Right lobe of liver (tissue), 6 donors: ENCODE measurements at places on chromosomes 1 and 21. TPM values are rescaled to one million over a fixed set of nuclear protein-coding genes. Genes with fewer than 3 reads are reported as not detected.

- H3K4me3 ChIP-seq, result no peak overlapping the region
- H3K36me3 ChIP-seq, result no peaks in the 10 kb centered on the region
These were observed 126.5 kb downstream of the CRYAA start for GRCh38 chr21:43295066-43295958.

GRCh38 chr1:94154989-94155388 lies 34.0 kb upstream of the ABCA4 start:
- no peaks in the 10 kb centered on the region for H3K27me3 ChIP-seq
- no peaks in the 10 kb centered on the region for H3K4me1 ChIP-seq
- no peak for DNase-seq
- H3K27ac ChIP-seq, result no peak overlapping the region
- H3K36me3 ChIP-seq, result no peaks in the 10 kb centered on the region

GRCh38 chr1:241266121-241266520 lies 90.9 kb downstream of the RGS7 start:
- no peak overlapping the region for H3K4me3 ChIP-seq
- H3K27ac ChIP-seq, result no peak overlapping the region
- no peaks in the 10 kb centered on the region for H3K36me3 ChIP-seq
- no peaks in the 10 kb centered on the region for H3K27me3 ChIP-seq

- H3K4me1 ChIP-seq, result peaks cover 7% of the 10 kb centered on the region
- no peaks in the 10 kb centered on the region for H3K27me3 ChIP-seq
- no peaks in the 10 kb centered on the region for H3K36me3 ChIP-seq
- no peak for DNase-seq
- H3K4me3 ChIP-seq, result no peak overlapping the region
- H3K27ac ChIP-seq, result no peak overlapping the region
These were observed 15.7 kb upstream of the UMODL1 start for GRCh38 chr21:42055425-42055824.

DNA sequence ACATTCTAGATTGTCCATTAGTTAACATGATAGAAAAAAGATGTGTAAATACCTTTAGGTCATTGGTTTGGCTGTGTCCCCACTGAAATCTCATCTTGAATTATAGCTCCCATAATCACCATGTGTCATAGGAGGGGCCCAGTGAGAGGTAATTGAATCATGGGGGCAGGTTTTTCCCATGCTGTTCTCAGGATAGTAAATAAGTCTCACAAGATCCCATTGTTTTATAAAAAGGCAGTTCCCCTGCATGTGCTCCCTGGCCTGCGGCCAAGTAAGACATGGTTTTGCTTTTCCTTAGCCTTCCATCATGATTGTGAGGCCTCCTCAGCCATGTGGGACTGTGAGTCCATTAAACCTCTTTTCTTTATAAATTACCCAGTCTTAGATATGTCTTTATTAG lies 32.5 kb upstream of the SLC44A5 start:
- no peaks in the 10 kb centered on the region for H3K27me3 ChIP-seq
- no peak overlapping the region for H3K4me3 ChIP-seq
- H3K36me3 ChIP-seq, result no peaks in the 10 kb centered on the region
- H3K27ac ChIP-seq, result no peak overlapping the region

GRCh38 chr1:161267321-161267720 lies 8.8 kb downstream of the PCP4L1 start:
- H3K27me3 ChIP-seq, result no peaks in the 10 kb centered on the region
- H3K27ac ChIP-seq, result no peak overlapping the region

DNA sequence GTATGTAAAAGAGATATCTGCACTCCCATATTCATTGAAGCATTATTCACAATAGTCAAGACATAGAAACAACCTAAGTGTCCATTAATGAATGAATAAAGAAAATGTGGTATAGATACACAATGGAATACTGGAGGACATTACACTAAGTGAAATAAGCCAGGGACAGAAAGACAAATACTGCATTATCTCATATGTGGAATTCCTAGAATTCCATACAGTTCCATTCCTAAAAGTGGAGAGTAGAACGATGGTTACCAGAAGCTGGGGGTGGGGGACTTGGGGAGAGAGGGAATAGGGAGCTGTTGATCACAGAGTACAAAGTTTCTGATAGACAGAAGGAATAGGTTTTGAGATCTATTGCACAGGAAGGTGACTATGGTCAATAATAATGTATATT lies 7.4 kb downstream of the TMED5 start:
- no peaks in the 10 kb centered on the region for H3K27me3 ChIP-seq
- no peak for DNase-seq
- no peak overlapping the region for H3K27ac ChIP-seq
- no peak overlapping the region for H3K4me3 ChIP-seq
- no peaks in the 10 kb centered on the region for H3K36me3 ChIP-seq

DNA sequence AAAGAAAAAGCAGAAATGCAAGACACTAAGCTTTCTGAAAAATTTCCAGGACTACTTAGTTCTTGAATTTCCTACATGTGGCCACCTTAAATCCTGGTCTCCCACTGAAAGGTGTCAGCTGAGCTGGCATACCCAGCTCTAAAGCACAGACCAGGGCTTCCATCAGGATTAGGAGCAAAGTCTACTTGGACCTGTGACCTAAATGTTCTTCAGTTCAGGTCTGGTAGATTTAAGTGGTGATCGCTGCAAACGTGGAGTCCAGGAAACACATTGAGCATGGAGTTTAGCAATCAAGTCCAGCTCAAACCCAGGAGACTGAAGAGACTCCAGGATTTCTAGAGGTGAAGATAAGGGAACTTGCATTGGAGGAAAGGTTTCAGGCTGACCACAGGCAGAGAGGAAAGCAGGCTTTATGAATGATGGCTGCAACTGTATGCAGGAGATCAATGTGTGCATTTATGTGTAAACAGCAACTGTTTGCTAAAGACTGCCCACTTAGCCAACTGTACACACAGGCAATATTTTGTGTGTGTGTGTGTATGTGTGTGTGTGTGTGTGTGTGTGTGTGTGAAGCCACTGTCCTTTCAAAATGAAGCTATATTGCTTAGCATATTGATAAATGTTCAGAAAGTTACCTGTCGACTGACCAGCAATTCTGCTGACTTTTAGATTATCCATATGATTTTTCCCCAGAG lies 75.2 kb downstream of the LMX1A start:
- no peak for DNase-seq
- no peaks in the 10 kb centered on the region for H3K36me3 ChIP-seq
- H3K27me3 ChIP-seq, result no peaks in the 10 kb centered on the region

DNA sequence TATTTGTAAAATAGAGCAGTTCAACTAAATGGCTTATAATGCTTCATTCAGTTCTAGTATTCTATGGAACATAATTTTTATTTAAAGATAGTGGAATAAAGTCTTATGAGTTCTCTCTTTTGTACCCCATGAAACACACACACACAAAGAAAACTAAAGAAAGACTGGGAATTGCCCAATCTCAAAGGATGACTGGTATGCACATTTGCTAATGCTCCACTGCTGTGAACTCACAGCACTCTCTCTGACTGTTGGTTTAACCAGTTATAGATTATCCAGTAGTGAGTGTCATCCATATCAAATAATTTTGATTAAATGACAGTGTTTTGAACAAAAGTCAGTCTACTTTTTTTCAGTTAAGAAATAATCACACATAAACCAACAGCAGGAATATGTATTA lies 1082.4 kb upstream of the B3GALT2 start:
- no peaks in the 10 kb centered on the region for H3K4me1 ChIP-seq
- H3K27me3 ChIP-seq, result no peaks in the 10 kb centered on the region
- H3K27ac ChIP-seq, result no peak overlapping the region
- no peak overlapping the region for H3K4me3 ChIP-seq

DNA sequence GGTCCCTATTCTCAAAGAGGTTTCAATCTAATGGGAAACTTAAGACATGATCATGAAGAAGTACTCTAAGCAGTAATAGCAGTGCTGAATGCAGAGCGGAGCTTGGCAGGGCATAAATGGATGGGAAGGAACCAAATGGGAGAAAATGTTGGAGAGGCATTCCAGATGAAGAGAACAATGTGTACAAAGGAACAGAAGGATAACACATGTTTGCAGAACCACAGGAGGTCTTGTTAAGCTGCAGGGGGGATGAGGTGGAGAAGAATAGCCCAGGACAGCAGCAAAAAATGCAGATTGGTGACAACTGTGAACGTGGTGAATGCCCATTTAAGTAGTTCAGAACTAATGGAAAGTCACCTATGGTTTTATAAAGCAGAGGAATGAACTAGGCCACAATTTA lies 99.1 kb downstream of the ASTN1 start:
- H3K27ac ChIP-seq, result no peak overlapping the region
- H3K4me1 ChIP-seq, result no peaks in the 10 kb centered on the region
- DNase-seq, result no peak
- no peaks in the 10 kb centered on the region for H3K27me3 ChIP-seq
- H3K4me3 ChIP-seq, result no peak overlapping the region

GRCh38 chr21:37043818-37044217 lies 29.1 kb downstream of the PIGP start:
- no peaks in the 10 kb centered on the region for H3K4me1 ChIP-seq
- H3K4me3 ChIP-seq, result no peak overlapping the region
- DNase-seq, result no peak

Gene CA14
- total RNA-seq, result not detected

Gene OR2AK2
- not detected for total RNA-seq

Gene PADI6
- not detected for total RNA-seq

Gene KRTAP19-4
- not detected for total RNA-seq

Gene CD48
- 0.68 TPM for total RNA-seq

Gene LRRC38
- not detected for total RNA-seq

Gene ARHGEF16
- total RNA-seq, result 6.2 TPM

Gene ST6GALNAC3
- total RNA-seq, result 3.2 TPM

Gene KCNJ15
- total RNA-seq, result 0.43 TPM

Gene S100A2
- not detected for total RNA-seq

Gene NBPF20
- total RNA-seq, result 12.4 TPM
